ENCODE measurements at places on chromosomes 6 and 20. TPM values are rescaled to one million over a fixed set of nuclear protein-coding genes. Genes with fewer than 3 reads are reported as not detected.
A peak's percentile ranks its signal among the peaks of the same experiment; 100 is the strongest.

The DZANK1 gene
- 1.6 TPM for total RNA-seq

The YWHAB gene
- total RNA-seq: 278 TPM

The SLC26A8 gene
- total RNA-seq: not detected

The GSTA2 gene
- not detected for total RNA-seq

DNA sequence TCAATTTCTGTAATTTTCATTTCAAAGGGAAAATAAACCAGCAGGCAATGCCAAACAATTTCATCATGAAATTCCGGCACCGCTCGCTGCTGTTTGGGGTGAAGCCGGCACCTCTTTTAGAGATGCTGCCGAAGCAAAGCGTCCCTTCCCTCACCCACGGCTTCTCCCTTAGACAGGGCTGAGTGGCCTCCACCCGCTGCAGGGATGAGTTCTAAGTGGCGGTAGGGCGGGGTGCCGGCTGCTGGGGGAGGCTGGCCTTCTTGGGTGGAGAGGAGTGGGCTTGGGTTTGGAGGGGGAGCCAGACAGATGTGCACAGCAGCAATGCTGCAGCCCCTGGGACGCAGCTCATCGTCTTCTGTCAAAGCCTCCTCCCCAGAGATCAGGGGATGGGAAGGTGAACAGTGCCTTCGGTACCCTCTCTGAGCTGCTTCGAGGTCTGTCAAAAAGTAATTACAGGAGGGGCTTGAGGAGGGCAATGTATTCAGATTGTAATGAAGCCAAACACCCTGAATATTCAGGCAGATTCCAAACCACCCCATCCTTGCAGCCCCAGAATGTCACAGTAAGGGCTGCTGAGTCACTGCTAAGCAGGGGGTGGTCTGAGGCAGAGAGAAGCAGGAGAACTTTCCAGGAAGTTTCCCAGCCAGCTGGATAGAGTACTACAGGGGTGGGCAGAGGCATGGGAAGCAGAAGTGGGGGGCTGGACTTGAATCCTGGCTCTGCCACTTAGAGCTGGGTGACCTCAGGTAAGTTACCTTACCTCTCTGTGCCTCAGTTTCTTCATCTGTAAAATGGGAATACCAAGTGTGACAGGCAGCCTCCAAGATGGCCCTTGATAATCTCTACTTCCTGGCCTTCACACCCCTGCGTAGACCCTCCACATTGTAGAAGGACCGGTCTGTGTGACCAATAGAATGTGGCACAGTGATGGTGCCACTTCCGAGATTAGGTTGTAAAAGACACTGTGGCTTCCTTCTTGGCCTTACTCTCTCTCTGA lies 96.6 kb downstream of the SULF2 start:
- H3K4me3 ChIP-seq: no peak overlapping the region
- H3K4me1 ChIP-seq: no peaks in the 10 kb centered on the region
- H3K27me3 ChIP-seq: peaks cover 5% of the 10 kb centered on the region
- H3K27ac ChIP-seq: no peak overlapping the region

DNA sequence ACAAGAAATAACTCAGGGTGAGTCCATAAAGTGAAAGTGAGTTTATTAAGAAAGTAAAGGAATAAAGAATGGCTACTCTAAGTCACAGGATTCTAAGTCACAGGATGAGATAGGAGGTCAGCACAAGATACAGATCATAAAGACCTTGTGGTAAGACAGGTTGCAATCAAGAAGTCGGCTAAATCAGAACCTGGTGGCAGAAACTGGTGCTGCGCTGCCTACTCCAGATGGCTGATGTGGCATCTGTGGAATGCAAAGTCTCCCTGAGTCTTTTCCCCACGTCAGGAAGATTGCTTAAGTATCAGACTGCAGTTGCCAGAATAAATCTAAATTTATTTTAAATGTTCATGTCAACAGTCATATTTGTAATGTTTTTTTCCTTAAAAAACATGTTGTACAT lies 10.7 kb upstream of the KCNK15 start:
- H3K4me1 ChIP-seq: peaks cover 40% of the 10 kb centered on the region
- H3K4me3 ChIP-seq: no peak overlapping the region
- no peak for DNase-seq
- peaks cover 18% of the 10 kb centered on the region for H3K36me3 ChIP-seq

DNA sequence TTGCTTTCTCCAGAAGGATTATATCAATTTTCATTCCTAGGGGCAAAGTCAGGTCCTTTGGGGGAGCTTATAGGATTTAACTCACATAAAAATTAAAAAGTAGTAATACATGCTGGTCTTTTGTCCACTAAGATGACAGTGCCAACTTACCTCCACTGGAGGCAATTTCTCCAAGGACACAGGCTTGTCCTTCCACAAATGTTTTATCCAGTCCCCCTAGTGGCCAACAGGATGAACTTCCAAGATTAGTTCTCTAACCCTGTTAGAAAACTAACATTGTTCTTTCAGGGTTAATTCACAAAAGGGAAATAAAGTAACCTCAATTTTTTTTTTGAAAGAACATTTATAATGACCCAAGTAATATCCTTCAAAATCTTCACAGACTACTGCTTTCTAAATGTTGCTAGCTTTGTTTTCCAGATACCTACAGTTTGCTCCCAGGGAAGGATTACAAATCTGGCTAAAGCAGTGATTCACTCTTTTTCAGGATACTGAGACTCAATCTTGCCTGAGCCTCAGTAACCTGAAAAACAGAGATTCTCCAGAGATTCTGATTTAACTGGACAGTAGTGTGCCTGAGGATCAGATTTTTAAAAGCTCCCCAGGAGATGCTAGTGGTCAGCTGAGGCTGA lies 31.7 kb upstream of the UBR2 start:
- no peak overlapping the region for H3K4me3 ChIP-seq
- peak; percentile 41 for DNase-seq
- no peaks in the 10 kb centered on the region for H3K36me3 ChIP-seq
- H3K27ac ChIP-seq: no peak overlapping the region
- H3K27me3 ChIP-seq: no peaks in the 10 kb centered on the region

- H3K36me3 ChIP-seq: no peaks in the 10 kb centered on the region
- no peaks in the 10 kb centered on the region for H3K27me3 ChIP-seq
- no peaks in the 10 kb centered on the region for H3K4me1 ChIP-seq
- no peak for DNase-seq
- no peak overlapping the region for H3K27ac ChIP-seq
These were observed 46.4 kb upstream of the COL21A1 start for GRCh38 chr6:56293781-56294180.

GRCh38 chr20:36795691-36796090 lies 22.1 kb upstream of the DSN1 start:
- no peaks in the 10 kb centered on the region for H3K4me1 ChIP-seq
- H3K27ac ChIP-seq: no peak overlapping the region

GRCh38 chr6:38492031-38492430 lies 147.7 kb downstream of the BTBD9 start:
- H3K27me3 ChIP-seq: no peaks in the 10 kb centered on the region
- H3K36me3 ChIP-seq: no peaks in the 10 kb centered on the region
- H3K4me3 ChIP-seq: no peak overlapping the region
- no peak for DNase-seq

Data from activated CD4-positive, alpha-beta T cell treated with anti-CD3 and anti-CD28 coated beads, Interleukin-2, amount 10 ng/mL, durations not matched to agents 7 days and 5 days (primary cell).